ENCODE measurements at places on chromosomes 7 and 10.
A peak's percentile ranks its signal among the peaks of the same experiment; 100 is the strongest.

DNA sequence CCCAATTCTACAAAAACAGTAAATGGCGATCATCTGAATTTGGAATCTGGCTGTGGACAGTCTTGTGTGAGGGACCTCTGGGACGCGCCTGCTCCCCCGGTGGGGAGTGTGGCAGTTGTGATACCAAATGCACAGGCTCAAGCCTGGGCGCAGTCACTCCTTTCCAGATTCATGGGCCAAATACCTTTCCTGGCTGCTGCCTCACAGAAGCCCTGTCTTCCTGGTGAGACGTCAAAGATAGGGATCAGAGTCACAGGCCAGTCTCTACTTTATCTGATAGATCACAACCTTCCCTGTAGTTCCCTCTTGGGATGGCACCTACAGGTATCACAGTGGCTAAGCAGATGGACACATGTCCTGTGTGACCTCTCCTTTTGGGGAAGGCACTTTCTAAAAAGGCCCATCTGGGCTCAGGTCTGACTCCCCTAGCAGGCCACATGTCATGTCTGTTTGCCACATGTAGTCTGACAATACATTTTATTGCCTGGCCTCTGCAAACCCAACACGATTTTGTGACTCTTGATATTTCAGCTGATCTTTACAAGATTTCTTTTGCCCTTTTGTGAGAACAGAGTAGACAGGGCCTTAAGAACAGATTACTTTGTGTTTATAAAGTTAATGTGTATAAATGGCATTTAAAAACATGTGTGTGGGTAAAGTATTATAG lies 150.1 kb downstream of the SNX10 start:
- DNase-seq, result no peak

DNA sequence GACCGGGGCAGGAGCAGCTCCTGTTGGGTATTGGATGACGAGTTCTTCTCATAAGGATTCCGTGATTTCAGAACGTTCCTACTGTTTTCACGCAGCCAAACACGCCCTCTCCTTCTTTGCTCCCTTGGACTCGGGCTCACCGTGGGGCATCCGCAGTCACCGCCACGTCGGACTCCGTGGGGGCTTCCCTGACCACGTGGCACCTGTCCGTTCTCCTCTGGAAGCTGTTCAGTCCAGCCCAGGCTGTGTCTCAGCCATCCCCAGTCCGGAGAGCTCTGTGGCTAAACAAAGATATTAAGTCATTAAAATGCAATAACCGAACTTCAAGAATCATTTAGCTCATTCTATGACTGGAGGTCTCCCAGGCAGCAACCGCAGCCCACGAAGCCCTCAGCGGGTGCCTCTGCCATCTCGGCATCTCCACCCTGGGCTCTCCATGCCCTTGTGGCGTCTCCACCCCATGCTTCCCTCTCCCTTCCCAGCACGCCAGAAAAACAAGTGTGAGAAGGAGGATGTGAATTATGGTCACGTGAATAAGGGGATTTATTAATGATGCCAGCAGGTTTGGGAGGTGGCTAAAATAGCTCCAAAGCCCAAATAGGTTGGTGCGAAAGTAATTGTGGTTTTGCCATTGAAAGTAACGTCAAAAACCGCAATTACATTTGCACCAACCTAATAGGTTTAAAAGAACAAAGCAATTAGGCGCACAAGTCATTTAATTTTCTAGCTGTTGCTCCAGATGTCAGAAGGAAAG lies 224.6 kb upstream of the PPP2R2D start:
- no peak for DNase-seq

DNA sequence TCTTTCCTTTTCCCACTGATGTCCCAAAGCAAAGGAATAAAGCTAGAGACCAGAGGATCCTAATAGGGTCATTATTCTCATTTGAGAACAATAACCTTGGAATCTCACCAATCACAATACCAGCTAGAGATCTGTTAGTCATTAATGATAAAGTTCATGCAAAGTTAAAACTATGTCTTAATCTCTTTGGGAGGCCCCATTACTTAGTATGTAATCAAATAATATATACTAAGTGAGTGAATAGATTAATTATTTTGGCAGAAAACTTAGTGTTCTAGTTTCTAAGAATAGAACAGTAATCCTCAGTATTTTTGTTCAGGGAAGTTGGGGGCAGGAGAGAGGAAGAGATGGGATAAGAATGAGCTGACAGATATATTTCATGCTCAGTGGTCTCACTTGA lies 227.2 kb downstream of the MTERF1 start:
- no peak for DNase-seq

DNA sequence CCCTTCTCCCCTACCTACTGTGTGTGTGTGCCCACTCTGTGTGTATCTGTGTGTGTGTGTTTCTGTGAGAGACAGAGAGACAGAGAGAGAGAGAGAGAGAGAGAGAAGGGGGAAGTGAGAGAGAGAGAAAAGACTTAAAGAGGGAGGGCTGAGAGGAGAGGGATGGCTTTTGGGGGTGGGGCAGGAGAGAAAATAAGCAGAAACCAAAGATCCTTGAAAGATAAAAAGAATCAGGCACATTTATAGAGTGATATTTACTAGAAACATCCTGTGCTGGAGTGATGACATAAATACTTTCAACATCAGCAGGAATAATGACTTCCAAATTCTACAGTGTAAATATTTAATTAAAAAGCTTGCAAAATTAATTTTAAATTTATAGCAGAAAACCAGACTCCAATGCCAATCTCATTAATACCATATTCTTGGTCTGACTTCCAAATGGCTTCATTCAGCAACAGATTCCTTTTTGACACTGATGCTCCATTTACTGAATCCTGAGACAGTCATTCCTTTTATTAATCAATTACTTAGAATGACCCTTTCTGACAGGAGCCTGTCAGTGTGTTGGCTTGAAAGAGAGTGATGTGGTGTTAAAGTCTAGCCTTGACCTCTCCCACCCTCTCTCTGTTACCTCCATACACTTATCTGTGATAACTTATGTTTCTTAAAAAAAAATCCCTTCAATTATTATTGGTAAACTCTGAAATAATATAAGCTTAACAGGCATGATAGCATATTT lies 41.7 kb upstream of the WNT2 start:
- DNase-seq, result no peak

- DNase-seq, result no peak
These were observed 47.6 kb downstream of the GTF2IRD1 start for GRCh38 chr7:74501298-74501697.

DNA sequence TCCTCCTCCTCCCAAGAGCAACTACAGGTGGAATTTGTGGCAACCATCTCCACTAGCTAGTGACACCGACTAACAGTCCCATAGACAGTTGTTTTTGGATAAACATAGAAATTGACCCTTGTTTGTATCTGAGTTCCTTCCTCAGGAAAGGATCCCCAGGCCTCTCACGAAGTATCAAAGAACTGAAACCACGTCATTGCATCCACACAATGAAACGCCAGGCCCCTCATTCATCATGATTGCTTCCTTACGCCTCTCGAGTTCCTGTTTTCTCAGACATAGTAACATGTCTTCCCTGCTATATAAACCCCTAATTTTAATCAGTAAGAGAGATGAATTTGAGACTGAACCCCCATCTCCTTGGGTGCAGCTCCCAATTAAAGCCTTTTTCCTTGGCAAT lies 18.1 kb downstream of the SLC35G1 start:
- no peak for DNase-seq

GRCh38 chr7:2100278-2101208 lies 132.2 kb downstream of the MAD1L1 start:
- no peak for DNase-seq

DNA sequence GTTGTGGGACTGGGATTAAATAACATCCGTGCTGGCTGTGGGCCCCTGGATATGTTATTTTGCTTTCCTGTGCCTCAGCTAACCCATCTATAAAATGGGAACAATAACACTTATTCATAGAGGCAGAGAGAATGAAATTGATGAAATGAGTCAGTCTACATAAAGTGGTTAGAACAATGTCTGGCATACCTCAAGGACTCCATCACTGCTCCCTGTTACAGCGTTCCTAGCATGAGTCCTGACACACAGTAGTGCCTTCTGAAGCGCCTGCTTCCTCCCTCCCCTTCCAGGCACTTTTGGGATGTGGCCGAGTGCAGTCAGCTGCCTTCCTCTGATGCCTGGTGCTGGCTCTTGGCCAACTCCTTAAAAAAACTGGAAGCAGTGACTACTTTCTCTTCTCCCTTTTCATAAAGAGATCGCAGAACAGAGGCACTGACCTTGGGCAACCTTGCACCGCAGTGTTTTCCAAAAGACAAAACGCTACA lies 108.4 kb upstream of the ZMIZ1 start:
- DNase-seq, result no peak

DNA sequence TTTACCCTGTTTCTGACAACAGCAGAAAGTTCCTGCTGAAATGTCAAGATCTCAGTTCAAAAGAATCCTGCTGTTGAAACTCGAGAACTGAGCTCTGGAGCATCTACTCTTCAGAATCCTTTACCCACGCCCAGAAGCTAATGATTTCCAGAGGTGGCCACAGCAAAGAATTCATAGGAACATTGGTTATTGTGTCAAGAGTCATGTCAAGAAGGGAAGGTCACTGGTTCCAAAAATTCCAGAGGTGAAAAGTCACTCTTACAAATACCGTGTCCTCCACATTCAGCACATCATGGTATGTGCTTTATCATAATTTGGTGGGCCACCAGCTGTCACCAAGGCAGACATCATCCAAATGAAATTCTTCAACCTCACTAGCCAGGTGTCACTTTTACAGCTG lies 394.4 kb upstream of the NPVF start:
- no peak for DNase-seq

DNA sequence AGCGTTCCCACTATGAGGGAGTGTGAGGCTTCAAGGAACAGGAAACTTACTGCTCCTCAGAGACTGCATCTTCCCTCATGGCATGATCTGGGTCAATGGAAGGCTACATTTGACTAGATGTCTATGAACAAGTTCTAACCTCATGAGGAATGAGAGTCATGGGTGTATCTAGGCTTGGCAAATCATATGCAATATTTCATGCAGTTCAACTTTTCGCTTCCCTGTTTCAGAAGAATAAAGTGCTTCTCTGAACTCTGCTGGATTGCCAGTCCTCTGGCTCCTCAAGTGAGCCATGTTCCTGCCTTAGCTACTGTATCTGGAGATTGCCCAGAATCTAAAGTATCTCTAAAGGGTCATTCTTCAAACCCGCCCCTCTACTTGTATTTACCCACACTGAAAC lies 54.3 kb upstream of the SEMA3A start:
- no peak for DNase-seq

GRCh38 chr10:45399113-45399512 lies 25.1 kb downstream of the ALOX5 start:
- no peak for DNase-seq

GRCh38 chr10:22325272-22326144 lies 4.6 kb downstream of the BMI1 start:
- DNase-seq, result peak; percentile 40

DNA sequence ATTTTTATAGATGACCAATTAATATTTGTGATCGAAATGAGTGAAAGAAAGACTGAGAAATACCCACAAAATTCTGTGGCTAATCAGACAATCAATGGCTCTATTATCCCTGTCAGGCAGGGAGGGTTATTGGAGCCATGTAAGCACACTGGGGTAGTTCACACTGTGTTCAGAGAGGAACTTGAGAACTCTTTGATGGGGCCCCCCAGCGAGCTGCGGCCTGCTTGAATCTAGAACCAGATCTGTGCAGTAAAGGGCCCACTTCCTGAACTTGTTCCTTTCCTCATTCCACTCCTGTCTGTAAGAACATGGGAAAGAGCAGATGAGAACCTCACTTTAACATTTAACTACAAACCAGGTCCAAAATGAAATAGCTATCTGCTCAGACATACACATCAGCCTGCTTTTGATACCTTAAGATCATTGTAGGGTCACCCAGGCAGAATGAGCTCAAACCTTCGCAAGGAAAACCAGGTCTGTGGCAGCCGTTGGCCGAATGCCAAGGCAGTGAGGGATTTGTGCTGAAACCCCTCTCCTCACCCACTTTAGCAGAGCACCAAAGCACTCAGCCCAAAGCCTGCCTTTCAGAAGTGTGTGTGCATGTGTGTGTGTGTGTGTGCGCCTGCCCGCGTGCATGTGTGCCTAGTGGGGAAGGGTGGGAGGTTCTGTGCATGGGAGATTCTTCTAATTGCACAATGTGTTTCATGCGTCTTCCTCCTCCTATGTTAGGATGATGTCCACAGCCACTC lies 365.6 kb upstream of the MGMT start:
- no peak for DNase-seq

DNA sequence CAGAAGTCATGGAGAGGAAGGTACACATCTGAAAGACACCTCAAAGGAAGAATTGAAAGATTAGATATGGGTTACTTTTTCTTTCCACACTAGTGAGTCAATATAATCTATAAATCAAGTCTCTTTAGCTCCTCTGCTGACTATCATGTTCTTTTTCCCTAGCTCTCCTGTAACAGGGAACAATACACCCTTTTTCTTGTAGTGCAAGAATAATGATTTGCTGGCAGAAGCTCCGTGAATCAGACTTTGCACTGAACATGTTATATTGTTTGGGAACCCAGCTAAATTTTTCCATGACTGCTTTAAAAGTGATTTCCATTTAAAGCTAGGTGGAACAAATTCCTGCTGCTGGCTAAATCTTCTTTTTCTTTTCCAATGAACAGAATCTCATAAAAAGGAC lies 756.6 kb upstream of the C7orf33 start:
- no peak for DNase-seq

GRCh38 chr7:98913026-98913425 lies 34.7 kb downstream of the TRRAP start:
- DNase-seq, result no peak

DNA sequence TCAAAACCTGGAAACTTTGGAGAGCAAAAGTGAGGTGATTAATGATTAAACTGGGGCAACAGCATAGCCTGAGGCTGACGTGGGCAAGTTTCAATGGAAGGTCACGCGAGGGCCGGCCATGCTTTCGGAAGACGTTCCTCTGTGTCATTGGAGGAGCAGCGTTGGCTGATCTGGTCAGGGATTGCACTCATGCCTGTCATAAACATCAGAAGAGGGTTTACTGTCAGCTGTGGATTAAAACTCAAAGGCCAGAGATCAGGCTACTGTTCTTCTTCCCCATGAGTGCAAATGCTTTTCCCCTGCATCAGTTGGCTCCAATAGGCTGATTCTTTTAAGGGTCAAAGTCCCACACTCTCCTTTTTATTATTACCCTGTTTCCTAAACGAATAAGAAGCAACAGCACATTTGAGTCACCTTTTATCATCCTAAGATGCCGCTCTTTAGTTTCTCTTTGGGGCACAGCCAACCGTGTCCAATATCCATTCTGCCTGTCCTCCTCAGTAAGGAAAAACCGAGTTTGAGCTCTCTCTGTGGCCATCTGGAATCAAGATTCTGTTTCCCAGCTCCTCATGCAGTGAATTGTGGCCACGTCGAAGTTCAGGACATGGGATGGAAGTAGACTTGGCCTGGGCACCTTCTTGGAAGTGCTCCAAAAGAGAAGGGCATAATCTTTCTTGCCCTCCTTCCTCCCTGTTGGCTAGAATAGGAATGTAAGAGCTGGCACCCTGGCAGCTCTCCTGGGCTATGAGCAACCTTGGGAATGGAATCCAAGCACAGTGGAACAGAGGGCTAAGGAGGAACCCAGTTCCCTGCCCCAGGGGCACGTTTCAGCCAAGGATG lies 62.5 kb upstream of the INSIG1 start:
- no peak for DNase-seq

GRCh38 chr7:139660317-139661042 lies 117.3 kb downstream of the HIPK2 start:
- no peak for DNase-seq

All from activated T-cell treated with anti-CD3 and anti-CD28 coated beads for 4 hours (primary cell).